ENCODE measurements at places on chromosomes 7 and 10.

DNA sequence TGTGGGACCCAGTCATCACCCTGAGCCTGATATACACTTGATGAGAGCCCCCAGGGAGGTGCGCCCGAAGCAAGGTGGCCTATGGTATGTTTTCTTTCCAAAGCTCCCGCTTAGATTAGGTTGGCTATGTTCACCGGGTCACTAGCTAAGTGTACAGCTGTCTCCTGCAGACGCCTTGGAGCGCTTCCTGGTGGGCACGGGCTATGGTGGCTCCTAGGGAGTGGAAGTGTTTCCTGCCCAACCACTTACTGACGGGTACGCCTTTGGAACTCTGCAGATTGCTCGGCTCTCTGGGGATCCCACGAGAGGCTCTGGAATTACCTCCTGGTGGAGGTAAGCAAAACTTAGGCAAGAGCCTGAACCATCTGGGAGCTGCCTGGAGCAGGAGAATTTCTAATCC is 83.6 kb upstream of the CXCL12 start:
- DNase-seq: no peak

DNA sequence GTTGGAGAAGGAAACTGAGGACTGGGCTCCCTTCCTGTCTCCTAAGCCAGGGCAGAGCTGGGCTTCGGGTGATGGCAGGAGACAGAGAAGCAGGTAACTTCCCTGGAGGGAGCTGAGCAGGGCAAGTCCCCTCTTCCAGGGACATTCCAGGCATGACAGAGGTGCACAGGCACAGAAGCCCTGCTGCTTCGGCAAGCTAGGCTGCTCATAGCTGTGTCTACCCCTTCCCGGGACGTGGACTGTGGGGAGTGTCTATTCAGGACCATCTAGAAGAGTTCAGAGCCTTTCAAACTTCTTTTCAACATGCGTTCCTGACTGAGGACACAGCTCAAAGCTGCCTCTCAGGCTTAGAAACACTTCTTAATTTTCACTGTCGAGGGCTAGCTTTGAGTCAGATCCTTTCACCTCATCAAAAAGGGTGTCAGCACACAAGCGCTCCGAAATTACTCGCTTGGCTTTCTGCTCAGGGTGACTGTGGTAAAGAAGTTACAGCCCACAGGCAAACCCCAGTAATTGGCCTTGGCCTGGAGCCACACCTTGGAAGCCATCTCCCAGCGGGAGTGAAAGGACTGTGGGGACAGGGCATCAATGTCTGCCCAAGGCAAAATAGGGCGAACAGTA is 63.7 kb upstream of the STEAP1B start:
- DNase-seq: peak; percentile 16

GRCh38 chr7:87370660-87371180 is 25.3 kb downstream of the CROT start:
- DNase-seq: no peak

DNA sequence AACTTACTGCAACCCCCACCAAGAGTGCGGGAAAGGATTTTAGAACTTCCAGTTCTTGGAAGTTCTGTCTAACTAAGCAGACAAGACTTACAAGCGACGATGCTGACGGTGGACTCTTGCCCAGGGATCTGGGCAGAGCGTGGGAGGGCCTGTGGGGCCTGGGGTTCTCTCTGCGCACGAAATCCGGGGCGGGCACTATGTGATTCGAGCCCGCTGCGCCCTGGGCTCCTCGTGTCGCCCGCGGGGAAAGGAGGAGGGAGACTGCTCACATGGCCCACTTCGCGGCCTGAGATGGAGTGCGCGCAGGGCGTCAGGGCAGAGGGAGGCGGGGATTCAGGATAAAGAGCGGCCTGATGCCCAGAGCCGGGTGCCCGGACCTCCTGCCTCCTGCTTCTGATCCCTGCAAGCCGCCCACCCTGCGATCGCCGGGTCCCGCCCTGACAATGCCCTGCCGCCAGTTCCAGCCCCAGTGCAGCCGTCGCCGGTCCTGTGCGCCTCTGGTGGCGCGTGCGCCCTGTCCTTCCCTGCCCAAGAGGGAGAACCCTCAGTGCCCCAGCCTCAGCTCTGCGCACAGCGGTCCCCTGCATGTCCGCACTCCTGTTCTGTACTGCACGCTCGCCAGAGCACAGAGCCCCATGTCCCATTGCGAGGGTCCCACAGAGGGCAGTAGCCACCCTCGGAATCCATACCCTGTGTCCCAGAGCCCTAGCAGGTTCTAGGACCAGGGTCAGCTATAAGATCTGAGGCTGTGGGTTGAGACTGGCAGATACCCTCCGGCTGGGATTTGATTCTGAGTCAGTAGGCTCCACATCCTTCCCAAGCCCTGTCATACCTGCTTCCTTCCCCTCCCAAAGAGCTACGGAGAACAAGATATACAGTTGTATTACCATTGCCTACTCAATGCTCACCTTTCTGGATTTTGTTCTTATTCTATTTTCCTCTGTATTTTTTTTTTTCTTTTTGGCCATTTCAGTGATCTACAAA is 99.4 kb upstream of the TMEM106B start:
- no peak for DNase-seq

DNA sequence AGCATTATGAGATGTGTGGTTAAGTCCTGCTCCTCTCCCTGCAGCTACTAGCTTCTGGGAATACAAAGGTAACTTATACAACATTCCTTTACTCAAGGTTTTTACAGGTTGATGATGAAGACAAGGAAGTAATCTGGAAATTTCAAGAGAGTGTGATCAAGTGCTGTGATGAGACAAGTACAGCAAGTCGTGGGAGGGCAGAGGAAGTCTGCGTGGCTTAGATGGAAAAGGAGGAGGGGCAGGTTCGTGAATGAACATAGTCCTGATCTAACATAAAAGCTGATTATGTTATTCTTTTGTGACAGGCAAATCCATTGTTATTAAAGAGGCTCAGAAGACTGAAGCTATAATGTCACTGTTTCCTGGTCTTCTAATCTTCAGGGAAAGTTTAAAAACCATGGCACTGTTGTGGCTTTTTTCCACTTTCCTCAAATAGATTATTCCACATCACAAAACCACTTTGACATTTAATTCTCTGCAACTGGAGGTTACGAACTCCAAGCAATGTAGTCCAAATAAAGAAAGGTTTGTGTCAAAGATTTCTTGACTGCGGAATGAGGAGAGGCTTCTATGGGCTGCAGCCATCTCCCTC is 84.1 kb downstream of the CPXM2 start:
- no peak for DNase-seq

GRCh38 chr7:80207501-80207900 is 72.9 kb downstream of the GNAI1 start:
- no peak for DNase-seq

Measured in CD4-positive, CD25-positive, alpha-beta regulatory T cell (primary cell).